SJSA1 (cell line): ENCODE measurements at places on chromosomes 1 and 21.

DNA sequence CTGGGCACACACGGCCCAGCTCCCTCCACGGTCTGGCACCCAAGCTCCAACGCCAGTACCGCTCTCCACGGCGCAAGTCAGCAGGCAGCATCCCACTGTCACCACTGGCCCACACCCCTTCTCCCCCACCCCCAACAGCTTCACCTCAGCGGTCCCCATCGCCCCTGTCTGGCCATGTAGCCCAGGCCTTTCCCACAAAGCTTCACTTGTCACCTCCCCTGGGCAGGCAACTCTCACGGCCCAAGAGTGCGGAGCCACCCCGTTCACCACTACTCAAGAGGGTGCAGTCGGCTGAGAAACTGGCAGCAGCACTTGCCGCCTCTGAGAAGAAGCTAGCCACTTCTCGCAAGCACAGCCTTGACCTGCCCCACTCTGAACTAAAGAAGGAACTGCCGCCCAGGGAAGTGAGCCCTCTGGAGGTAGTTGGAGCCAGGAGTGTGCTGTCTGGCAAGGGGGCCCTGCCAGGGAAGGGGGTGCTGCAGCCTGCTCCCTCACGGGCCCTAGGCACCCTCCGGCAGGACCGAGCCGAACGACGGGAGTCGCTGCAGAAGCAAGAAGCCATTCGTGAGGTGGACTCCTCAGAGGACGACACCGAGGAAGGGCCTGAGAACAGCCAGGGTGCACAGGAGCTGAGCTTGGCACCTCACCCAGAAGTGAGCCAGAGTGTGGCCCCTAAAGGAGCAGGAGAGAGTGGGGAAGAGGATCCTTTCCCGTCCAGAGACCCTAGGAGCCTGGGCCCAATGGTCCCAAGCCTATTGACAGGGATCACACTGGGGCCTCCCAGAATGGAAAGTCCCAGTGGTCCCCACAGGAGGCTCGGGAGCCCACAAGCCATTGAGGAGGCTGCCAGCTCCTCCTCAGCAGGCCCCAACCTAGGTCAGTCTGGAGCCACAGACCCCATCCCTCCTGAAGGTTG, 97.6 kb downstream of the PIK3R3 start:
- DNase-seq, result no peak

GRCh38 chr1:54167422-54168139, 14.8 kb upstream of the CDCP2 start:
- no peak for DNase-seq

- DNase-seq, result no peak
Measured at GRCh38 chr1:165841582-165842017, 14.2 kb downstream of the UCK2 start.

DNA sequence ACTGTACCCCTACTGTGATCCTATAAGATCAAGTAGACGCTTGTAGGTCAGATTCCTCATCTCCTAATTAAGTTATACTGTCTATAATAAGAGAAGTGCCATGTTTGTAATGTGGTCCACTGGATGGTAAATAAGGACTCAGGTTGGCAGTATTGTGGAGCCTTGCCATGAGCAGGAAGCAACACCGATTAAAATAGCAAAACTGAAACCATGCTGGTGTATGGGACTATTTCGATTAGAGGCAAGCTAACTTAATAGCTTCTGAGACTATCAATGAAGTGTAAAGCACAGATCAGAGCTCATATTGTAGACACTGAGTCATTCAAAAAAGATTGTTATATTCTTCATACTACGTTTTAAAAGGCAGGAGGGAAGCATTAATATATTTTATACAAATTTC, 348.8 kb downstream of the HHAT start:
- DNase-seq, result no peak

DNA sequence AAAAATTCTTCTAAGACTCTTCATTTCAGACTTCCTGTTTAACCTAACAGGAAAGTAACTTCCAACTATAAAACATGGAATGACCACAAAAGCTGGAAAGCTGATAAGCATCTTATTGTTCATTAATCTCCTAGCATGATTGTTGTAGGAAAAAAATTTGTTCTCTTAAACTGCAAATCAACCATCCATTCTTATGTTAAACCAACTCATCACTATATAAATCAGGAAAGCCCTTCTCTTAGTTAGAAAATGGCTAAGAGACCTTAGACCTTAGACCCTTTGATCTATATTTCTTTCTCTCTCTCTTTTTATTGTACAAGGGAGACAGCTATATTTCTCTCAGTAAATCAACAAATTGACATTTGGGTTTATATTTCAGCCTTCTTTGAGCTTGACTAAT, 101.4 kb downstream of the UBE2U start:
- DNase-seq, result no peak
